ENCODE measurements at places on chromosomes 7 and 10.

DNA sequence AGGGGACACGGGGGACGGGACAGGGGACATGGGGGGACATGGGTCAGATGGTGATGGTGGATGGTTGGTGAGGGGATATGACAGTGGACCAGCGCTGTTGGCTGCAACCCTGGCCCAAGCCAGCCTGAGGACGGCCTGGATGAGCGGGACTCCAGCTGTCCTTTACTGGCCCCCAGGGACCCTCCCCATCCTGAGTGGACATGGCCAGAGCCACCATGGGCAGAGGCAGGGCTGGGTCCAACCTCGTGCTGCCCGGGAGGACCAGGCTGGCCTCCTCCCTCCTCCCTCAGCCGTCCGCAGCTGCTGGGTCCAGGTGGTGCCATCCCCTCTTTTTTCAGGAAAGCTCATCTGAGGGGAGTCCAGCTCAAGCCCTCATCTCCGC lies 30.4 kb downstream of the GET4 start:
- DNase-seq: no peak

DNA sequence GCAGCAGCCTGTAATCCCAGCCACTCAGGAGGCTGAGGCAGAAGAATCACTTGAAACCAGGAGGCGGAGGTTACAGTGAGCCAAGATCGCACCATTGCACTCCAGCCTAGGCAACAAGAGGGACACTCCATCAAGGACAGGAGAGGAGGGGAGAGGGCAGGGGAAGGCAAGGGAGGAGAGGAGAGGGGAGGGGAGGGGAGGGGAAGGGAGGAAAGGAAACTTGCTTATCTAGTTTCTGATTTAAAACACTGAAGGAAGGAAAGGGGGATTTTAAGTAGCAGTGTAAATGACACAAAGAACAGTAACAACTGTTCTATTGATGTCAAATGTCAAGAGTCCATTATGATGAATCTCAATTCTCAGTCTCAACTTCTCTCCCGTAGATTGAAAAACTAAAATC lies 43.7 kb downstream of the SRPK2 start:
- DNase-seq: no peak

DNA sequence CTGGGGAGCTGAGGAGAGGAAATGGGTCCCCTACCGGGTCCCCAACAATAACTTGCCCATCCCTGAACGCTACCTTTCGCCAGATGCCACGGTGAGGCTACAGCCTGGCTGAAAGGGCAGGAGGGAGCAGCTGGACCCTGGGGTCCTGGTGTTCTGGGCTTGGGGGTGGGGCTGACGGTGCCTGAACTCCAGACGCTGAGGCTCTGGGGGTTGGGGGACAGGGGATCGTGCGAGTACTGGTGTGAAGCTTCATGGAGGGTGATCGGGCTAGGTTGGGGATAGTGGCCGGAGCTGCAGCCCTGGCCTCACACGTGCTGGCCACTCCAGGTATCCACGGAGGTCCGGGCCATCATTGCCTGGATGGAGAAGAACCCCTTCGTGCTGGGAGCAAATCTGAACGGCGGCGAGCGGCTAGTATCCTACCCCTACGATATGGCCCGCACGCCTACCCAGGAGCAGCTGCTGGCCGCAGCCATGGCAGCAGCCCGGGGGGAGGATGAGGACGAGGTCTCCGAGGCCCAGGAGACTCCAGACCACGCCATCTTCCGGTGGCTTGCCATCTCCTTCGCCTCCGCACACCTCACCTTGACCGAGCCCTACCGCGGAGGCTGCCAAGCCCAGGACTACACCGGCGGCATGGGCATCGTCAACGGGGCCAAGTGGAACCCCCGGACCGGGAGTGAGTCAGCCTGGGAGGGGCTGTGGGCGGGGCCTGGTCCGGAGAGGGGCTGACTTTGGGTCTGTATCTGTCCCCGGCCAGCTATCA lies 8.3 kb downstream of the AEBP1 start:
- no peak for DNase-seq

DNA sequence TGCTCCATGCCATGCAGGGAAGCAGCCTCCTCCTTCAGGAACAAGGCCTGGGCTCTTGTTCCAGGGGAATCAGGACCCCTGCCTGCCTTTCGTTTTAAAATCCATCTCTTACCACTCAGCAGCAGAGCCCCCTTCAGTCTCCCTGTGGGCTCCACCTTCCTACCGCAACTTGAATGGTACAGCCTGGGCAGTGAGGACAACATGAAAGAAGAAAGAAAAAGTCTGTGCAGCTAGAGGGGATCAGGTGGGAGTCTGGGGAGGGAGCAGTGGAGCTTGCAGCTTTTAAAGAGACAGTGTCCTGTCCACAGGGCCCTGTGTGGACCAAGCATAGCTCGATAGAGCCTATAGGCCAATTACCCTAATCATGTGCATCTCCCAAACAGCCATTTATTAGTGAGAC lies 3.7 kb downstream of the PLXNA4 start:
- no peak for DNase-seq

- DNase-seq: no peak
Measured at GRCh38 chr10:90167174-90168064, 466.0 kb downstream of the KIF20B start.

GRCh38 chr7:45670717-45671116 lies 96.5 kb downstream of the ADCY1 start:
- no peak for DNase-seq

DNA sequence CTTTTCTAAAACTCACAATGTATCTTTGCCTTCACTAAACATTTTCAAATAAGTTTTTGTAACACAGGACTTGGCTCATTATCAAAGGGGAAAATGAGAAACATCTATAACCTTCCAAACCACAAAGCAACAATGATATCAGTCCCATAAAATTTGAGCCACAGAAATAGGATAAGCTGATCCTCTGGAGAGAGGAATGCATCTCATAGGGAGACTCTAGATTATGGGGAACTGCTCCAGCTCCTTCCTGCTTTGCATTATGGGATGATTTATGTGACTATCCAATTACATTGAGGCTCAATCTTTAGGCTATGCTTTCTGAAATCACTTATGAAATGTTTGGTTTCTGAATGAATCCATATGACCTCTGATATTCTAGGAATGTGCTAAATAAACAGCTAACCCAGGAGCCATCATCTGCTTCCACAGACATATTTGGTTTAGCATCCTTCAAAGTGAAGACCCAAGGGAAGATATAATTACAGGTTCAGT lies 70.4 kb downstream of the CUBN start:
- DNase-seq: no peak
